Small intestine (tissue), 16 donors: ENCODE measurements at places on chromosomes 7 and 10. TPM values are rescaled to one million over a fixed set of nuclear protein-coding genes. Genes with fewer than 3 reads are reported as not detected.
A peak's percentile ranks its signal among the peaks of the same experiment; 100 is the strongest.

SFTPA1 gene
- polyA plus RNA-seq: not detected

STEAP4 gene
- 0.54 TPM for polyA plus RNA-seq

DNA sequence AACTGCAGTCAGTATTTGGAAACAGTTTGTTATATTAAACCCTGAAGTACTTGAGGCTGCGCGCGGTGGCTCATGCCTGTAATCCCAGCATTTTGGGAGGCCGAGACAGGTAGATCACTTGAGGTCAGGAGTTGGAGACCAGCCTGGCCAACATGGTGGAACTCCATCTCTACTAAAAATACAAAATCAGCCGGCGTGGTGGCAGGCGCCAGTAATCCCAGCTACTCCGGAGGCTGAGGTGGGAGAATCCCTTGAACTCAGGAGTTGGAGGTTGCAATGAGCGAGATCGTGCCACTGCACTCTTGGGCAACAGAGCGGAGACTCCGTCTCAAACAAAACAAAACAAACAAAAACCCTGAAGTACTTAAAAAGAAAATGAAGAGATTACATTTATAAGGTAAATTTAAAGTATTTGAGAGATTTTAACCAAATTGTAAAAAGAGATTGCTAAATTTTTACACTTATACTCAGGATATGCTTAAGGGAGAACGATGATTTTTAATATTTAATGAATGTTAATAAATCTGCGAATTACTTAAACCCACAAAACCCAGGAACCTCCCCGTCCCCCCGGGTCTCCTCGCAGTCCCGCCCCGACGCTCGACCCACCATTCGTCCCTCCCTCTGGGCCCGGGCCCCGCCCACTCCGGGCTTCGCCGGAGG is 425 bp upstream of the MTG1 start:
- DNase-seq: no peak
- H3K4me3 ChIP-seq: peak overlapping the region; percentile 75
- H3K27me3 ChIP-seq: no peaks in the 10 kb centered on the region
- H3K27ac ChIP-seq: peak overlapping the region; percentile 86
- H3K36me3 ChIP-seq: peaks cover 4% of the 10 kb centered on the region

TUBAL3 gene
- polyA plus RNA-seq: 11.4 TPM

GRCh38 chr7:2257046-2257551 is 15.1 kb downstream of the NUDT1 start:
- no peaks in the 10 kb centered on the region for H3K27me3 ChIP-seq
- no peak for DNase-seq
- no peaks in the 10 kb centered on the region for H3K36me3 ChIP-seq

ASZ1 gene
- not detected for polyA plus RNA-seq

DNA sequence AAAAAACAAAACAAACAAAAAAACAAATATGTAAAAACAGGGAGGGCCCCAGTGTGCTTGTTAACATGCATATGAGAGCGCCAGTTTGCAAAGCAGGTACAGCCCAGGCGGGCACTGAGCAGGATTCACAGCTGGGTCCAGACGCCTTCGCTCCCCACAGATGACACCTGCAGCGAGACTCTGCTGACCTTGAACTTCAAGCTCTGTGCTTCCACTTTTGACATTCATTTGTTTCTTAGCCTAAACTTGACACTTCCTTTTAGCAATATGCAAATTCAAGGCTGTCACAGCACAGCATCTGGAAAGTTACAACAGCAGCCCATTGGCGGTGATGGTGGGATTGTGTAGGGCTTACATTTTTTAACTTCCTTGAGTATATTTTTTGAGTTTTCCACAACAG is 88.8 kb upstream of the TNS3 start:
- H3K36me3 ChIP-seq: no peaks in the 10 kb centered on the region
- no peaks in the 10 kb centered on the region for H3K27me3 ChIP-seq
- DNase-seq: no peak
- H3K27ac ChIP-seq: peak overlapping the region; percentile 83
- peaks cover 7% of the 10 kb centered on the region for H3K4me1 ChIP-seq

GRCh38 chr10:67836488-67836887 is 1.5 kb downstream of the DNAJC12 start:
- no peak for DNase-seq
- H3K27me3 ChIP-seq: no peaks in the 10 kb centered on the region
- no peak overlapping the region for H3K27ac ChIP-seq
- H3K4me3 ChIP-seq: no peak overlapping the region
- H3K36me3 ChIP-seq: no peaks in the 10 kb centered on the region

GRCh38 chr10:118504467-118505205 is 90.8 kb downstream of the PRLHR start:
- H3K4me1 ChIP-seq: no peaks in the 10 kb centered on the region
- DNase-seq: no peak
- no peak overlapping the region for H3K4me3 ChIP-seq
- H3K27me3 ChIP-seq: no peaks in the 10 kb centered on the region
- H3K36me3 ChIP-seq: no peaks in the 10 kb centered on the region

GRCh38 chr7:27300421-27300820 is 57.8 kb downstream of the EVX1 start:
- no peak overlapping the region for H3K4me3 ChIP-seq
- H3K4me1 ChIP-seq: no peaks in the 10 kb centered on the region
- no peak for DNase-seq
- no peaks in the 10 kb centered on the region for H3K36me3 ChIP-seq

MRLN gene
- not detected for polyA plus RNA-seq

DNA sequence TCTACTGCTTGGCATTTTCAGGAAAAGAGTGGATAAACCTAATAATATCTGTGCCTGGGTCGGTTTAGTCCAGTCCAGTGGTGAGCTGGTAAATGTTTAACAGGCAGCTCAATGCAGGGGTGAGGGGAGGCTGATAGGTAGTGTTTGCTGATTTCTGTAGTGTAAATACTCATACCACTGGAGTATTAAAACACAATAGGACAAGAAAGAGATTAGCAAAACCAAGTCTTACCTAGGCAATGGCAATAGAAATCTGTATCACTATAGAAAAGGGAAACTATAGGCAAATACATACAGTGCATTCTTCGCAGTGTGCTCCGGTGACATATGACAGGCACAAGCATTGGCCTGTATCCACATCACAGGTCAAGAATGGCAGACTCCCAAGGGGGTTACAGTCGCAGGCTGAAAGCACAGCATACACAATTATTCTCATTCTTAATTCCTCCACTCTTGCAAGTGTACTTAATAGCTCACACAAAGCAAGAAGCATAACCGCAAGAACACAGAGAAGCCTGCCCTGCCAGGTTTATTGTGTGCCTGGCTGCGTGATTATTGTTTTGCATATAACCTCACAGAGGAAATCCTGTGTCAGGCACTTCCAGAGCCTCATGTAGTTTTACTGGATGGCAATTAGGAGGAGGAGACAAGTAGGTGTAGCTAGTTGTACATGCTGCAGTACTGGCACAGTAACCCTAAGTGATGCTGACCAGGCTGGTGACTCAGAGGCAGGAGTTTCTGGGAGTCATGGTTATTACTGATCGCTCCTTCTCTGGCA is 35.0 kb downstream of the LAMB4 start:
- H3K4me3 ChIP-seq: no peak overlapping the region
- DNase-seq: peak; percentile 85
- H3K36me3 ChIP-seq: no peaks in the 10 kb centered on the region

SPDYE11 gene
- not detected for polyA plus RNA-seq

CDNF gene
- polyA plus RNA-seq: 3.9 TPM

GRCh38 chr7:106278695-106279094 is 6.1 kb downstream of the NAMPT start:
- DNase-seq: no peak
- no peak overlapping the region for H3K4me3 ChIP-seq
- H3K27ac ChIP-seq: no peak overlapping the region
- H3K4me1 ChIP-seq: peaks cover 6% of the 10 kb centered on the region
- H3K27me3 ChIP-seq: no peaks in the 10 kb centered on the region
- H3K36me3 ChIP-seq: peaks cover 13% of the 10 kb centered on the region

DNA sequence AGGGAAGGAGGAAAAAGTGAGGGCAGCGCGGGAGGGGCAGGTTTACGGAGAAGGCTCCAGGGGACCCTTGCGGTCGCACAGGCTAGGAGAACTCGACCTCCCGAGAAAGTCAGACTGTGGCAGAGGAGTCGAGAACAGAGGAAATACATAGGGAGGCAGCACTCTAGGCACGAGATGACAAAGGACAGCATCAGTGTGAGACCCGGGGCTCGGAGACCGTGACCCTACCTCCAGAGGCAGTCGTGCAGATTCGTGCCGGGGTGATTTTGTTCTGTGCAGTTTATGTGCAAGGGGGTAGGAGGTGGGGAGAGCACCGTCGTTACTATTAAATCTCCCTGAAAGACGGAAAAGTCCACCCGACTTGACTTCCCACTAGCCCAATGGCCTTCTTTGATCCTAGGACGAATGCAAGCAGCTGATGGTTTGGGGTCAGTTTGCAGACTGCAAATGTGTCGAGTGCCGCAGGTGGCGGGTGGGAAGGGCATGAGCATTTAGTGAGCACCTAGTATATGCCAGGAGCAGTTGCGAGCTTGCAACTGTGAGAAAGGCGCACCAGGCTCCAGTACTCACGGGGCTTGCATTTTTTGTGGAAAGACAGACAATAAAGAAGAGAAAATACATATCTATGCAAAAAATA is 674 bp upstream of the OSBPL3 start:
- peak; percentile 60 for DNase-seq
- peak overlapping the region; percentile 82 for H3K4me3 ChIP-seq
- no peaks in the 10 kb centered on the region for H3K27me3 ChIP-seq
- H3K4me1 ChIP-seq: peaks cover 15% of the 10 kb centered on the region

- no peak for DNase-seq
- peaks cover 5% of the 10 kb centered on the region for H3K4me1 ChIP-seq
- no peaks in the 10 kb centered on the region for H3K36me3 ChIP-seq
- H3K27ac ChIP-seq: no peak overlapping the region
Observed at GRCh38 chr10:44199267-44199666, 185.6 kb downstream of the CXCL12 start.

CYTH3 gene
- 24.6 TPM for polyA plus RNA-seq
